ENCODE measurements at places on chromosomes 2 and 18.

DNA sequence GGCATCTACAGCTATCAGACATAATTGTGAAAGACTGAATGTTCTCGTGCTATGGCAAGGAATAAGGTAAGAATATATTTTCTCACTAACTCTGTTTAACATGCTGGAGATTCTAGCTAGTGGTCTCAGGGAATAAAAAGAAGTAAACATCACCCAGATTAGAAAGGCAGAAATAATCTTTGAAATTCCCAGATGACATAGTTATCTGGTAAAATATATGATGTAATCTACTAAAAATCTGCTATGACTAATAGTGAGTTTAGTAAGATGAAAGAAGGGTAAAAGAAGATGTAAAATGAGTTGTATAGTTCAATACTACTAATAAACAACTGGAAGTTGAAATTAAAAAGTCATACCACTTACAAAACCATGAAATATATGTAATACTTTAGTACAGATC, 134.2 kb downstream of the DSC3 start:
- no peak for DNase-seq

DNA sequence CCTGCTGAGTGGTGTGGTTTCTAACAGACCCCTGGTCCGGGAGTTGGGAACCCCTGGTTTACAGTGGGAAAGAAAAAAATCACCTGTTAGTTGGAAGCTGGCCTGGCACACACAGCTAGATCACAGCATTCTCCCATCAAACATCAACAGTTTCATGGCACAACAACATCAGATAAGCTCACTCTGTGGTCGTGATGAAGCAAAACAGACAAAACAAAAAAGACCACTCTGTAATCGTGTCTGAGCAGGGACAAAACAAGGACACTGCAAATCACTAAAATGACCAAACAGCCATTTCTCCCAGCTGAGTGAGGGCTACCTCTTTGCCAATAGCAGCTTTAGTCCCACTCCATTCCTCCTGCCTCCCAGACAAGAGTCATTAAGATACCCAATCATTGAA, 9.0 kb upstream of the IMPACT start:
- no peak for DNase-seq

DNA sequence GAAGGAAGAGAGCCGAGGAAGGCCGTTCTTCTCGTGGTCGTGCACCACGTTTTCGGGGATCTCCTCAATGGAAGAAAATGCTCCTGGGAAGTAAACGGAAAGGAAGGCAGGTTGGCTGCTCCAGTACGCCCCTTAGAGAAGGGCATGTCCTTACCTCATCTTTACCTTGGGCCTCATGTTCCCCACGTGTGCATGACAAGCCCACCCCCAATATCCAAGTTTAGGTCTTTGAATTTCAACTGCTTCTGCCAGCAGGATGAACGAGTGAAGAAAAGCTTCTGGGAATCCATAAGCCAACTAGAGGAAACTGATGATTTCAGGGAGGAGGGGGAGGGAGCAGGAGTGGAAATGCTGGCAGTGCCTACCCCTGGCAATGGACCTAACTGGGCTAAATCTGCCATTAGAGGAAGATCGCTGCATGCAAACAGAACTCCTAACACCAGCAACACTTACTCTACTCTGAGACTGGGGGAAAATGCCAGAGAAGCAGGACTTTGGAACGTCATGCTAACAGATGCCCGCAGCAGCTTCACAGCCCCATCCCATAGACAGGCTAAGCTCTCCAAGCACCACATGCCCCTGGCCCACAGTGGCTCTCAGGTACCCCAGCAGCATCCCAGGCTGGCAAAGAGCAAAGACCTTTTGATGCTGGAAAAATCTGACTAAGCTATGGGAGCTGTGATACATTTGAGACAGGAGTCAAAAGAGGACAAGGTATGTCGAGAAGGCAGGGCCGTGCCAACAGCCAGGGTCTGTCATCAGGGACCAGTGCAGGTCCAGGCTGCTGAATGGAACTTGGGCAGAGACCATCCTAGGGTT, 21.7 kb downstream of the CHST10 start:
- no peak for DNase-seq

DNA sequence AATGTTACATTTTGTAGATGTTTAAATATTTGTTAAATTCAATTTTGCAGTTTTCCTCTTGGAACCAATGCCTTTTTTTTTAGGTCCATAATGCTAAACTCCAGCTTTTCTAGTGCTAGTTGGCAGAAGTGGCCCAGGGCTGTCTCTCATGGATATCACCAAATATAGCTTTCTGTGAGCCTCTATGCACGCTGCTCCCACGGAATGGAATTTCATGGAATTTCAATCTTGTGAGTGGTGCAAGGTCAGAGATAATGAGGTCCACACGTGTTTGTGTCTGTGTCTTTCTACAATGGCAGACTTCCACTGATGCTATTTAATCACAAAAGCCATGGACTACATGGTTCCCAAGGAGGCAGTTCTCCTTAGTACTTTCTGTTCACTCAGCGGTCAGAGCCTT, 191.5 kb upstream of the PARD3B start:
- no peak for DNase-seq

DNA sequence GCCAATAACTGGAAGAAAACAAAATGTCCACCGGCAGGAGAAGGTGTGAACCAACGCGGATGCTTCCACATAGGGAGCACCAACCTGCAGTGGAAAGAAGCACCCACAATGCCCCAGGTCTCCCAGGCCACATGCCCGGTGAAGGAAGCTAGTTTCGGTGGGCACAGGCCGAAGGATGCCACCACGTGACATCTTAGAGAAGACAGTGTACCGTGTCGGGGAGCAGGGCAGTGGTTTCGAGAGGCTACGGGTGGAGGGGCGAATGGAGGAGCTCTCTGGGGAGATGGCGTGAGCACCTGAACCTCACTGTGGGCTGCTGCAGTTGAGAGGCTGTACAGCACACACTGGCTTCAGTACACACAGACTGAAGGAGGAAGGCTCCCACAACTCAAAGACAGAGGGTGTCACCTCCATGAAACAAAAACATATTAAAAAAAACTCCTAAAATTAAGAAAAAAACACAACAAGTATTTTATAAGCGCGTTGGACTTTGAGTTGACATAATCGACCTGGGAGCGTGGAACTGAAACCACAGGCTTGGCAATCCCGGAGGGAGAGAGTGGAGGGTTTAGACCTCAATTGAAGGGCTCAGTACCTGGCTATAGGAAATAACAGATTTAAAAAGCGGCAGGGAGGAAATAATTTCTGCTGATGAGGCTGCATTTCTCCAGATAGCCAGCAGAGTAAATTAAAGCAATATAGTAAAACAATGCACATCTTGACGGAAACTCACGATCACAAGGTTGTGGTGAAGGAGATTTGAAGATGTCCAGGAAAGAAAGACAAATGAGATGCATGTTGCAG, 160.1 kb downstream of the RTP5 start:
- DNase-seq: no peak

- no peak for DNase-seq
Measured at GRCh38 chr18:49168281-49168985, 217.7 kb upstream of the SMAD7 start.
